ENCODE measurements at places on chromosomes 2 and 18.

- no peak for DNase-seq
Observed at GRCh38 chr2:105368759-105369408, 30.0 kb downstream of the FHL2 start.

DNA sequence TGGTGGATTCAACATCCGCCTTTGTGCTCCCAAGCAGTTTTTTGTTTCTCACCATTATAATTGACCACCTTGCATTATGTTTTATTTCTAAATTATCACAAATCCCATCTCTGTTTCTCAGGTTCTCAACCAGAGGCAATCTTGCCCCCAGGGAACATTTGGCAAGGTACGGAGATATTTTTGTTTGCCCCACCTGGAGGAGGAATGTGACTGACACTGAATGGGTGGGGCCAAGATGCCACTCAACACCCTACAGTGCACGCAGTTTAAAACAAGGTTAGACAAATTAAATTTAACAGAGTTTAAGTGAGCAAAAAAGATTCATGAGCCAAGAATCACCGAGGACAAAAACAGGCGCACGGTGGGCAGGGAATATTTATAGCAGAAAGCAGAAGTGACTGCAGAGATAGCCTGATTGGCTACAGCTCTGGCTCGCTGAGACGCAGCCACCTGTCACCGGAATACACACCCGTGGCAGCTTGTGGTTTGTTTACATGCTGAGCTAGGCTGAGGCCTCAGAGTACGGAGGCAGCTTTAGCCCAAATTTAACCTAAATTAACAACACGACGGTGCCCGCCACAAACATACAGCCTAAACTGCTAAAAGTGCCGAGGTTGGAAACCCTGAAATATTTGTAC, 150.0 kb upstream of the ALKAL2 start:
- DNase-seq: peak; percentile 43

GRCh38 chr2:48770181-48770580, 14.7 kb upstream of the LHCGR start:
- no peak for DNase-seq

GRCh38 chr2:221850076-221850475, 278.0 kb upstream of the EPHA4 start:
- no peak for DNase-seq

GRCh38 chr2:223641082-223641481, 38.9 kb upstream of the SCG2 start:
- DNase-seq: no peak

- DNase-seq: no peak
Observed at GRCh38 chr2:62968668-62969067, 82.0 kb upstream of the OTX1 start.

- DNase-seq: no peak
Observed at GRCh38 chr2:71935262-71935848, 212.3 kb downstream of the CYP26B1 start.

DNA sequence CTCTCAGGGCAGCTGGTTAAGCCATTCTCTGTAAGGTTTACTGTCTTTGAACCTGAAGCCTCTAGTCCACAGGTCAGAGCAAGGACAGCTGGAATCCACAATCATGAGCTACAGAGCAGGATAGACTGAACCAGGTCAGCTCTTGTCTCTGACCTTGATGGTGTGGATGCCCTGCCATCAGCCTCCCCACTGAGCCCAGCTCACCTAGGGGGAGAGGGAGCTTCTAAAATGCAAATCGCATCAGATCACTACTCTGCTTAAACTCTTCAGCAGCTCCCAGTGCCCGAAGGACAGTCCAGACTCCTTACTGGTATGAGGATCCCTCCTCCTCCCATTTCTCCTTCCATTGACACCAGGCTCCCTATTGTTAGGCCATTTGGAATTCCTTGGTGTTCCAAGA, 255.3 kb upstream of the CCDC68 start:
- DNase-seq: no peak

- DNase-seq: no peak
Observed at GRCh38 chr2:205574001-205574400, 108.3 kb upstream of the NRP2 start.

DNA sequence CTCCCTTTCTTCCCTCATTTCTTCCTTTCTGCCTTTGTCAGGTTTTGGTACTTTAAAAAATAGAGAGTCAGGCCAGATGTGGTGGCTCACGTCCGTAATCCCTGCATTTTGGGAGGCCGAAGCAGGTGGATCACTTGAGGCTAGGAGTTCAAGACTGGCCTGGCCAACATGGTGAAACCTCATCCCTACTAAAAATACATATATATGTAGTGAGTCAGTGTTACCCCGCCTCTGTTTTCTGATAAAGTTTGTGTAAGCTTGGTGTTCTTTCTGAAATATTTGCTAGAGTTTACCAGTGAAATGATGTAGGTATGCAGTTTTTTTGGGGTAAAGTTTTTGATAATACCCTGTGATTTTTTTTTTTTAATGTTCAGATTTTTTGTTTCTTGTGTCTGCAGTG, 58.8 kb downstream of the DGKD start:
- no peak for DNase-seq

DNA sequence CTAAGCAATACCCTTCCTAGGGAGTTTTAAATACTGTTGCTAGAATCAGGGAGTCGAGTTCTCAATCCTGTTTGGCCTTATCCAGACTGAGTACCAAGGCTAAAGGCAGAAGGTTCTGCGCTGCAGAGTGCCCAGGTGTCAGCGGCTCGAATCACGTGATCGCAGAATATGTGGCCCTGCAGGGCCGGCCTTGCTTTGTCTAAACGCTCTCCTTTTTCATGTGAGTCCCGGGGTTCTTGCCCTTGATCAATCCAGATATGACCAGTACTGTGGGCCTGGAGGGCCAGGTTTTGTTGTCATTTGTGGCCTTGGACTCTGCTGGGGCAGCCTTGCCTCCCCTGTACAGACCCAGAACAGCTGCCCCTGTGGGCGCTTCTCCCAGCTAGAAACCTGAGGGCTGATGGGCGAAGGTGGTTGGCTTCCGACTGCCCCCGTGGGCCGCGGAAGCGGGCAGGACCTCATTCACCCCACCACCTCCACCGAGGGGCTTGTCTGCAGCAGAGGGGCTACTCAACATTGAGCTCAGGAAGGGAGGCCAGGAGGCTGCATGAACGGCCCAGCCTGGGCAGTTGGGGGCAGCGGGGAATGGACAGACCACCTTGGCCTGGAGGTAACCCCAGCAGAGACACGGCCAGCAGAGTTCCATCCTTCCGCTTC, 225.0 kb downstream of the ALPK2 start:
- no peak for DNase-seq

GRCh38 chr2:3173031-3173430, 204.6 kb downstream of the EIPR1 start:
- no peak for DNase-seq

DNA sequence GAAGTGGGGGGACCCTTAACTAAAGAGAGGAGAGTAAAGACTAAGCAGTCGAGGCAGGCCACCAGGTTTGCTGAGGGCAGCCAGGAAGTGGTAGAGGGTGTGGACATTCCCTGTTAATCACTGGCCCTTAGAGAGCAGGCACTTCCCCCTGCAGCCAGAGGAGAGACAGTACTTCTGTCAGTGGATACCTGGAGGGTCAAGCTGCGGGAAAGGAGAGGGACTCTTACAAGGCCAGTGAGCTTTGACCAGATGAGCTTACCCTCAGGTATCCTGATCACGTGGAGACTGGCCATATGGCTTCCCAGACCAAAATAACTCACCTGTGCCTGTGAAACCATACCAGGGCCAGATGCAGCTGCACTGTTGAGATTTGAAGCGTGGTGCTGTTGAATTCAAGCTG, 28.6 kb downstream of the ITGA6 start:
- no peak for DNase-seq

DNA sequence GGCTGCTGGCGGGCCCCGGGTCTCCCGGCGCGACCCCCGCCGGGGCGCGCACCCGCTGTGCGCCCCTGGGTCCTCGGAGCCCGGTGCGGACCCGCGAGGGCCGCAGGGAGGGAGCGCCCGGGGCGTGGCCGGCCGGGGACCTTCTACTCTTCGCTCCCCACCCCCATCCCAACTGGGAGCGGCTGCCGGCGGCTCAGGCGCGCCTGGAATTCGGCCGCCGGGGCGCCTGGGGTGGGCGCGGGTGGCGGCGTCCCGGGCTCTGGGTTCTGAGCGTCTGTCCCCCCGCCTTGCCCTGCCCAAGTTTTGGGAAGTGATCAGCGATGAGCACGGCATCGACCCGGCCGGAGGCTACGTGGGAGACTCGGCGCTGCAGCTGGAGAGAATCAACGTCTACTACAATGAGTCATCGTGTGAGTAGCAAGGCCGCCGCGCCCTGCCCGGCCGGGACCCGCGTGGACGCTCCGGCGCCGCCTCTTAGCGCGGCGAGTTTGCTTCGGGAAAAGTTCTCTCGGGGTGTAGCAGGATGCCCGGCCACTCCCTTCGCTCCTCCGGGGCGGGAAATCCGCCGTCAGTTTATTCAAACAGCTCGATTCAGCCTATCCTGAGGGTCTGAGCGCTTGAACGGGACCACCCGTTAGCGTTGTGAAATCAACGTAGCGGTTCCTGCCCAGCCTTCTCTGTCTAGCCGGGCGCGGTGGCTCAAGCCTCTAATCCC, 502 bp downstream of the TUBB6 start:
- DNase-seq: peak; percentile 60

GRCh38 chr2:224378701-224379097, 23.2 kb downstream of the FAM124B start:
- no peak for DNase-seq

DNA sequence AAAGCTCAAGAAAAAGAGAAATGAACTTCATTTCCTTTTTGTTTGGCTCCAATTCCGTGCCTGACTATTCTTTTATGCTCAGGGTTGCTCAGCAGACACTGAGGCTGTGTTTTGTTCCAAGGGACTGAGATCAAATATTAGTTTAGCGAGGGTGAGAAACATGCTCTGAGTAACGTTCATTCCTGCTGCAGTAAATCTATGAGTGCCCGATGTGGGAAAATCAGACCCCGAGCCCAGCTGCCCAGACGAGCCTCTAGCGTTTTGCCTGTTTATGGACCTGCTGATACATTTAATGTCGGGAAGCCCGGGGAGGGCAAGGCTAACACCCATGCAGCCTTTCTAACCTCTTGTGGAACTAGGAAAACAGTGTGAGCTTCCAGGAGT, 119.2 kb downstream of the VAPA start:
- no peak for DNase-seq

GRCh38 chr2:48883661-48884060, 128.1 kb upstream of the LHCGR start:
- DNase-seq: no peak

- no peak for DNase-seq
Observed at GRCh38 chr18:35117951-35118411, 76.8 kb downstream of the MAPRE2 start.

DNA sequence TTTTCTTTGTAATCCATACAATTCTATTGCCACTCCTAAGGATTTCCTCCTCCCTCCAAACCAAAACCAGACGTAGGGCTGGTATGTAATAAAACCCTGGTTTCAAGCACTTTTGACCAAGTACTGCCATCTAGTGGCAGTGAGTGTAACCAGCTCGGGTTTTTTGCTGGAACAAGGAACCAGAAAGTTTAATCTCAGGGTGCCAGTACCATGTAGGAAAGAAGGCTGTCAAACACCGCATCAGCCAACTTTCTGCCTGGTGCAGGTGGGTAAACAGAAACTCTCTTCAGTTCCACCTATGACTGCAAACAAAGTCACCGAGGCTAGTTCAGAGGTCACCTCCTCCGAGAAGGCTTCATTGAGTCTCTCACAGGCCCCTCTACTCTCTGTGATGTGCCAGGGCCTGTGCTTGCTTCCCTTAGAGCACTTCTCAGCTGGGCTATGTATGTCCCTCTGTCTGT, 10.2 kb upstream of the THNSL2 start:
- DNase-seq: no peak

All from GM12892 (cell line).